ENCODE measurements at places on chromosomes 7 and 10.

- no peak for DNase-seq
Measured at GRCh38 chr10:50394832-50395231, 143.5 kb upstream of the ASAH2 start.

GRCh38 chr10:78359640-78360091 is 326.0 kb downstream of the RPS24 start:
- no peak for DNase-seq

DNA sequence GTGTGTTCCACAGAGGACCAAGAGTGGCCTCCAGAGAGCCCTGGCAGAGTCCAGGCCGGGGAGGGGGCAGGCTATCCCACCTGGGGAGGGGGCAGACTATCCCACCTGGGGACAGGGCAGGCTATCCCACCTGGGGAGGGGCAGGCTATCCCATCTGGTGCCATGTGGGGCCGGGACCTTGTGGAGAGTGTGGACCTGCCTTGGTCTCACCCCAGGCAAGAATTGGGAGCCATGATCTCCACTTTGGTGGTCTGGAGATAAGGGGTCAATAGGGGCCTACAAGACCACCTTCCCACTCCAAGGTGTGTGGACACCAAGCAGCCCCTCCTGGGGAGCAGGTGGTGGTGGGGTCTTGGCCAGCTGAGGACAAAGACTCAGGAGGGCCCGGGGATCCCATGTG is 138.2 kb downstream of the EBF3 start:
- no peak for DNase-seq

DNA sequence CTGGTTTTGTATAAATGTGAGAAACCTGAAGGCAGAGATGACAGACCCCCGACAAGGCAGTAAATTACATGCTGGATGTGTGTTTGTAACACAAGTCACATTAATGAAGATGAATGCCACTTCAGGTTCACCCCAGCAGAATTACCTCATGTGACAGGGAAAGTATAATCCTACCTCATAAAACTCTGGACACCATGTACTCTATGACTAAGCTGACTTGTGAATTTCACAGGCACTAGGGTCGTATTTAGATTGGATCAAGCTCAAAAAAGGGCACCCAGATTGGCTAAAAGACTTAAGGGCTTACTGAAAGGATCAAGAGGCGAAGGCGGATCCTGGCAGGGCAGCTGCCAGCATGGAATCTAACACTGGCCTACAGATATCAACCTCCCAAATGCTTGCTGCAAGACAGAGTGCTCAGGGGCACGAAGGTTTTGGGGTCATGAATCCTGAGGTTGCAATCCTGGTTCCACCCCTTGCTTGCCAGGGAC is 161.4 kb downstream of the PIP4K2A start:
- no peak for DNase-seq

DNA sequence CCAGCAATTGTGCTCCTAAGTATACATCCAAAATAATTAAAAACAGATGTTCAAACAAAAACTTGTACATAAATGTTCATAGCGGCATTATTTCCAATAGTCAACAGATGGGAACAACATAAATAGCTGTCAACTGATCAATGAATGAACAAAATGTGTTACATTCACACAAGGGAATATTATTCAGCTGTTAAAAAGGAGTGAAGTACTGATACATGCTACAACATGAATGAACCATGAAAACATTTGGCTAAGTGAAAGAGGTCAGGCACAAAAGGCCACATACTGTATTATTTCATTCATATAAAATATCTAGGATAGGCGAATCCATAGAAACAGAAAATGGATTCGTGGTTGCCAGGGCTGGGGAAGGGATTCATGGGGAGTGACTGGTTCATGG is 109.1 kb downstream of the CDH23 start:
- no peak for DNase-seq

DNA sequence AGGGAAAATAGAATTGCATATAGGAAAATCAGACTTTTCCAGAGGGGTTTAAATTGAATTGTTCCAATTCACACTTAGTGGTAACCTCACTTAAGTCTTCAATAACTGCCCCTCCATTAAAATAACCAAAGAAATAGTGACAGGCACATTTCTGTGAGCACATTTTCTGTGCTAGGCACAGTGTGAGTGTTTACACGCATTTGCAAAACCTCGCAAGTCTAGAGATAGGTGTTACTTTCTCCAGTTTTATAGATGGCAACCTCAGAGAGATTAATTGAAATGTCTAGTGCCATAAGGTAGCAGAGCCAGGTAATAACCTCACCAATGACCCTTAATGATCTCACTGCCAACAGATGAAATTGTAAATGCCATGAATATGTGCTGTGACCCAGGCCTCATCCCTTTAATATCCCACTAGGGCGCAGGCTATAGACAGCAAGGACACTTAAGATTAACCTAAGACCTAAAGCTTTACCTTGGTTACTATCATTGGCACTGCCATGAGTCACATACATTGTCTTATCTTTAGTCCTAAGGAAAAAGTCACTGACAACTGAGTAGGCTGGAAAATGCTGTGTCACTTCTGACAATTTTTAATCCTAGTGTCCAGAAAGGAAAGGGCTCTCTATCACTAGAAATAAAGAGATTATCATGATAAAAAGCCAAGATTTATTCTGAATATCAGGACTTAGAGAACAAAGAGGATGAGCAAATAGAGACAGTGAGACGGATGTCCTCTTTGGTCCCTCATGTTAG is 187.8 kb downstream of the PPP1R17 start:
- DNase-seq = no peak

DNA sequence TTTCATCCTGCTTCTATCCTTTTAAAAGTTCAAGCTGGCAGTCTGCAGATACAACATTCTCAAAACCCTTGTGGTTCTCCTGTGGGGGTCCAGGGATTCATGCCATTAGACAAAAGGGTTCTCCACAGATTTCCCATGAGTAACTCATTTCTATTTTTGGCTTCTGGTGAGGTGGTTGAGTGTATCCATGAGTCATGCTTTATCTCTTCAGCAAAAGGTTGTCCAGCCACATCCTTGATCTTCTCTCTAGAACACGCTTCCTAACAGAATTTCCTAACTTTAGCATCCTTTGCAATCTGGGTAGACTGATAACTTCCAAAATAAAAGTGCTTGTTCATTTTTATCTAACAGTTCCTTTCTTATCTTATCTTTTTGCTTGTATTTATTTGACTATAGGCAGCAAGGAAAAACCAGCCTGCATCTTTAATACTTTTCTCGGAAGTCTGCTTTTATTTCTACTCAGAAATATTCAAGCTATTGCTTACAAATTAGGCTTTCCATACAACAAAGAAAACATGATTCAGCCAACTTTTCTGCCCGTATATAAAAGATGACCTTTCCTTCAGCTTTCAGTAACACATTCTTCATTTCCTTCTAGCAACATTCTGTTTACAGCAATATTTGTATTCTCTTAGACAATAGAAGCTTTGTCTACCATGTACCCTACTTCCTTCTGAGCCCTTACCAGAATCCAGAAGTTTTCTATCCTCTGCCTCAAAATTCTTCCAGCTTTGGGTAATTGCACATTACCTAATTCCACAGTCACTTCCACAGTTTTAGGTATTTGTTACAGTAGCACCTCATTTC is 79.3 kb upstream of the IL6 start:
- no peak for DNase-seq

DNA sequence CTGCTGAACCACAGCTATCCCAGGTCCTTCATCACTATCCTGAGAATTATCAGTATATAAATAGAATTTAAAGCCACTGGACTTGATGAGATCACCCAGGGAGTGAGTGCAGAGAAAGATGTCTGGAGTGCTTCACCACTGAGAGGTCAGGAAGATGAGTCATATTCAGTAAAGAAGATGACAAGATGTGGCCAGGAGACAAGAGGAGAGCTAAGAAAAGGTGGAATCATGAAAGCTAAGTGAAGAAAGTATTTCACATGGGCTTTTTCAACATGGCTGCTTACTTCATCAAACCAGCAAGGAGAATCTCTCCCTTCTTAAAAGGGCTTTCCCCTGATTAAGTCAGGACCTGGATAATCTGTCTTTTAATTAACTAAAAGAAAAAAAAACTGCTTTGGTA is 9.1 kb upstream of the PRKAR2B start:
- no peak for DNase-seq

- DNase-seq = no peak
Measured at GRCh38 chr7:44998153-44998871, 1.7 kb upstream of the CCM2 start.

DNA sequence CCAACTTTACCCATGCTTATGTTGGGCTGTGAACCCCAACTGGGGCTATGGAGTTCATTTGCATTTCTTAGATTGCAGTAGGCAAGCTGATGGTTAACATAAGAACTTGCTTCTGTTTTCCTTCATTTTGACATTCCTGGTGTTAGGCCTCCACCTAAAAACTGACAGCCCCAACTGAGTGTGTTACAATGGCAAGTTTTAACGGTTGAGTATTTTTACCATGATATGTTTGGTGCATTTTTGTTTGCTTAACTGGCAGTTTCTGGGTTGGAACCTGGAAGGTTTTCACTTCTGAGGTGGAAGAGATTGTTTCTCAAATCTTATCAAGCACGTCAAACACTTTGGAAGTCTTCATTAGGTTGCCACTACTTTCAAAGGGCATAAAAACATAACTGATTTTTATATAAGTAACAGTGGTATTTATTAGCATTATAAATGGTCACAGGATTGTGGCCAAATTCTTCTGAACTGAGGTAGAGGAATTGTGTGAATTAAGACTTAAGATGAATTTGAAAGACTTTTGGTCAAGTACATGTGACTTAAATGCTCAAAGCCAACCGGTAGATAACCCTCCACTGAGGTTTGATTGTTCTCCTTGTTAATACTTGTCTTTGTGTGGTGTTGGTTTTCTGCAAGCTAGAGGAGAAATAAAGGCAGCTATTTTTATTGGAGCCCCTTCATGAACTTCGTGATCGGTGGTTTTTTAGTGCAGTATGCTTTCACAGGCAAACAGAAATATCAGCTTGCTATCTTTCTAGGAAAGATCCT is 2.8 kb downstream of the BMI1 start:
- DNase-seq = no peak

DNA sequence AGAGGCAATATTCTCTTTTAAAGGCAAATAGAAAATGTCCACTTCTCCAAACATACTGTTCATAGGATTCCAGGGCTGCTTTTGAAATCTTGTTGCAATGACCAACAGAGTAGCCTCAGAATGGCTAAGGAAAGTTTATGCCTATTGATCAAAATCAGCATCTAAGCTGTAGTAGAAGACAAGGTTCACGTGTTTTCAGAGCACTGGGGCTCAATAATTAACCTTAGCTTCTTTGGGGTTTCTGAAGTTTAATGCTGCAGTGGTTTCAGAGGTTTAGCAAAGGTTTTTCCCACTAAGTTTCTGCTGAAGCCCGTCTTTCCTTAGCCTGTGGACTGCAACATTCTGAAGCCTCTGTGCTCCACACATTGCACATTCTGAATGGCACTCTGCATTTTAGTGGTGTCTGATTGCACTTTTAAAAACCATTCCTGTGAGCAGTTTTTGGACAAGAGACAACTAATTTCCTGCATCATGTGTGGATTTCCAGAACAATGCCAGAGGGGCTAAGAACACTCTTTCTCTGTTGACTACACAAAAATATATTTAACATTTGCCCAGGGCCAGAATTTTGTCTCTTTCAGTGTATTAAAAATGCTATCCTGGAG is 342.5 kb downstream of the PTEN start:
- DNase-seq = no peak

DNA sequence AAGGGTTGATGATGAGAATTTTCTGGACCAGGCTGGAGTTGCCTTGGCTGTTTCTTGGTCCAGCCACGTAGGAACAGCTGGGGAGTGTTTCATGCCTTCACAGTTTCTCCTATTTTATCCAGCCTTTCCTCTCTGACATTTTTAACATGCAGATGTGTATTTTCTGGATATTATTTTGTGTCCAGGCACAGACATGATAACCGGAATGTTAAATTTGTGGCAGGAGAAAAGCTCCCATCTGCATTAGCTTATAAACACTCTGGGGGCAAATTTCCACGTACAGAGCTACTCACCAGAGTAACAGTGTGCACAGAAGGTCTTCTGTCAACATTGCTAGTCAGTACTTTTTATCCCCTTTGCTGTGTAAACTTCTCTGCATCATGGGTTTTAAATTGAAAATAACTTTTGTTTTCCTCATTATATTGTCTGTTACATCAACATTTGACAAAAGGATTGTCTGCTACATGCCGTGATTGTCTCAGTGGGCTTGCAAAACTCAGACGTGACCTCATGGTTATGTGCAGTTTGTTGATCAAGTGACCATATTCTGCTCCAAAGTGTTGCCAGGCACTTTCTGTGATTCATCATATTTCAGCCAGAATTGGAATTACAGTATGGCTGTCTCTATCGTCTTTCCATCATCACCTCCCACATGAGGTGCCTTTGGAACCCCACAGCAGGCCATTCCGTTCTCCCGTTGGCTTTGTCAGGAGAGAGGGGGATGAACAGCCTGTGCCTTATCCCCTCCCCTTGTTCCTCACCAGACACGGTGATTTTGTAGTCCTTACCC is 41.4 kb downstream of the INSYN2A start:
- DNase-seq = no peak

- DNase-seq = no peak
Measured at GRCh38 chr7:301291-302053, 11.5 kb downstream of the FOXL3 start.

DNA sequence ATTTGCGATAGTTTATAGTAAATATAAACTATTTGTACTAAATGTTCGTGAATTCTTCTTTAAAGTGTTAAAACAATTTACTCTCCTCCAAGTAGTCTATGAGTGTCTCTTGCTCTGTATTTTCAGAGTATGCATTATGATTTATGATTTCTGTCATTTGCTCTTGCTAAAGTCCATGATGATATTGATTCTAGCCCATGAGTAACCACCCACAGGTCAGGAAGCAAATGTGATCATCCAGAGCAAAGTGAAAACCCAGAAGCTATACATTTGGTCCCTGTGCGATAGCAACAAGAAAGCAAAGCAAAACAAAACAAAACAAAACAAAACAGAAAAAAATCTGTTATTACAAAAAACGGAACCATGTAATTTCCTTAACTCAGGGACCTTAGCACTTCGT is 225.9 kb downstream of the HDAC9 start:
- no peak for DNase-seq

- no peak for DNase-seq
Measured at GRCh38 chr10:43352951-43353350, 18.5 kb upstream of the FXYD4 start.

DNA sequence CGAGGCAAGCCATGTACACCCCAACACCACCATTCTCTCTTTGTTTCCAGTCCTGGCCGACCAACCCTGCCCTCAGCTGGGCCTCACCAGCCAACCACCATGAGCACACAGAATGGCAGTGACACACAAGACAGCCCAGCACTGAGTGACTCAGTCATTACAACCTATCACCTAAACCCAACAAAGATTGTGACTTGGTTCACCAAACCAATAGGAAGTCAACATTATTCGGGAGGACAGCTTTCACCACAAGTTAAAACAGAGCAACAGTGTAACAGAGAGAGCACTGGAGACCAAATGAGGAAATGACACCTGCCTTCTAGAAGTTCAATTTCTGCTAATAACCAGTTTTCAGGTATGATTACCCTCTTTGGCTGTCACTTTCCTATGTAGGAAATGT is 72.1 kb downstream of the DNMBP start:
- DNase-seq = no peak

DNA sequence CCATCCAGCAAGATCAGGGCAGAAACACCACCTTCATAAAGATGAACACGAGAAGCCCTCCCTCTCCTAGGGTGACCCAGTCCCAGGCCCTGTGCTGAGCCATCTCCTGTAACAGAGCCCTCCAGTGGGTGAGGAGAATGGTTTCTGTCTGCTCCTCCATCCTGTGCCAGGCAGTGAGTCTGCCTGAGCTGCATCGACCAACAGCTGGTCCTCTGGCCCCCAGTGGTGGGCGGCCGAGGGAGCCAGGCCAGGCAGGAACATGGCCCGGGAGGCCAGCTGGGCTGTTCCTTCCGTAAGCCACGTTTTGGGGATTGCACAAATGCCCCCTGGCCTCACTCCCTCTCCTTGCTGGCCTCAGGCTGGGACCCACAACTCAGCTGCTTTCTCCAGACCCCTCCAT is 73.5 kb downstream of the GRB10 start:
- no peak for DNase-seq

Measured in stimulated activated CD8-positive, alpha-beta memory T cell treated with anti-CD3 and anti-CD28 coated beads, Interleukin-2, amount 100 ng/mL, for 1 hour (primary cell).